AG04450 (cell line): ENCODE measurements at places on chromosomes 7 and 10. TPM values are rescaled to one million over a fixed set of nuclear protein-coding genes. Genes with fewer than 3 reads are reported as not detected.
A peak's percentile ranks its signal among the peaks of the same experiment; 100 is the strongest.

The MRLN gene
- polyA plus RNA-seq: not detected in 2 replicates

DNA sequence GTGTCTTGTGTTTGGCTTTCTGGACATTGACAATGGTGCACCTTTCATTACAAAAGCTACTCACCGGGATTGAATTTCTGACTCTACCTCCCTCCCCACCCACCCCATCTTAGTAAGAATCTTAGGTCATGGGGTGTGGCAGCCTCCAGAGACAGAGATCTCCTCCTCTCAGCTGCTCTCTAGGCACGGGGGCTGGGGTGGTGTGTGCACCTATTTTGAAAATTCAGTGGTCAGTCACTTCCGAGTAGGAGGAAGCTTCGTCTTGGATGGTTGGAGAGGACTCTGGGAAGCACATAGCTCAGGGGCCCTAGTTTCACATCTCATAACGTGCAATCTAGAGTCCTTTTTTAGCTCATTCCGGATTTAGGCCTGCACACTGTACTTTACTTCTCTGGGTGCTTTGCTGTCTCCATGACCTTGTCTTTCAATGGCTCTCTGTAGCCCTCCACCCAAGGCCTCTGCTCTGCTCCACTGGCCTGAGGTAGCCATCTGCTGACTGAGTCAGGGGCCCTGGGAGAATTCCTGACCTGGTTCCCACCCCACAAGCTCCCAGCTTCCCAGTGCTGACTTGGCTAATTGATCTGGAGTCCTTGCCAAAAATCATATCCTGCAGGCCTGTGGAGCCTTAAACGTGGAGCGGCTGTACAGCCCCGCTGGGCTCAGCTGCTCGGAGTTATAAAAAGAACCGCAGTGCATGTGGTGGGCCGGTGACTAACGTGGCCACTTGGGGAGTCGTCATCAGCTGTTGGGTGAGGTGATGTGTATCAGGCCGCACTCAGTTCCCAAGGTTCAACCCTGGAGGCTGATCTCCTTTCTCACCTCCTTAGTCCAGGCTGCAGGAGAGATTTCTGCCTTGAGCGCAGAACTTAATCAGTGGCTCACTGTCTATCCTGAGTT lies 19.3 kb upstream of the ADAMTS14 start:
- DNase-seq: peak; percentile 95

DNA sequence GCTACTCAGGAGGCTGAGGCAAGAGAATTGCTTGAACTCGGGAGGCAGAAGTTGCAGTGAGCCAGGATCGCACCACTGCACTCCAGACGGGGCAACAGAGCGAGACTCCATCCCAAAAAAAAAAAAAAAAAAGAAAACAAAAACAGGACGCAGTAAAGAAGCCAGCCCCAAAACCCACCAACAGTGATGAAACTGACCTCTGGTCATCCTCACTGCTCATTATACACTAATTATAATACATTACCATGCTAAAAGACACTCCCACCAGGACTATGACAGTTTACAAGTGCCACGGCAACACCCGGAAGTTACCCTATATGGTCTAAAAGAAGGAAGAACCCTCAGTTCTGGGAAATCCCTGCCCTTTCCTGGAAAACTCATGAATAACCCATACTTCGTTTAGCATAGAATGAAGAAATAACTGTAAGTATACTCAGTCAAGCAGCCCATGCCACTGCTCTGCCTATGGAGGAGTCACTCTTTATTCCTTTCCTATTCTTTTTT lies 40.0 kb upstream of the EIF4H start:
- no peak for DNase-seq

GRCh38 chr10:42990721-42991441 lies 86.0 kb upstream of the RET start:
- DNase-seq: no peak

DNA sequence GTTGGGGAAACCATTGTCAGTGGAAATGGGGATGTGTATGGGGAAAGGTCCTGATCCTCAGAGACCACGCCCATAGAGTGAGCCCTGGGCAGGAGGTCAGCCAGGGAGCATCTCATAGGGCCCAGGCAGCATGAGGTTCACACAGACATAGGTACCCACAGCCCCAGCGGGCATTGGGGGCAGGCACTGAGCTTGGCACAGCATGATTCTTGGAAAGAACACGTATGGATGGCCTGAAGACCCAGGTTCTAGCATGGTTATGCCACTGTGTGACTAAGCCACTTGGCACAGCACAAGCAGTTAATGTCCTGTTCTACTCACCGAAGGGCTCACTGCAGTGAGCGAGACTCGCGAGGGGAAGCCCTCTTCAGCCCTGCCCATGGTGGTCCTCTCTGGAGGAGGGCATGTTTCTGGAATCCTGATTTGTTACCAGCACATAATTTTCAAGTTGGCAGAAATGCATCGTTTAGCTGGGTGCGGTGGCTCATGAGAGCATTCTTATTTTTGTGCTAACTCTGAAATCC lies 125.2 kb downstream of the UBE2H start:
- no peak for DNase-seq

DNA sequence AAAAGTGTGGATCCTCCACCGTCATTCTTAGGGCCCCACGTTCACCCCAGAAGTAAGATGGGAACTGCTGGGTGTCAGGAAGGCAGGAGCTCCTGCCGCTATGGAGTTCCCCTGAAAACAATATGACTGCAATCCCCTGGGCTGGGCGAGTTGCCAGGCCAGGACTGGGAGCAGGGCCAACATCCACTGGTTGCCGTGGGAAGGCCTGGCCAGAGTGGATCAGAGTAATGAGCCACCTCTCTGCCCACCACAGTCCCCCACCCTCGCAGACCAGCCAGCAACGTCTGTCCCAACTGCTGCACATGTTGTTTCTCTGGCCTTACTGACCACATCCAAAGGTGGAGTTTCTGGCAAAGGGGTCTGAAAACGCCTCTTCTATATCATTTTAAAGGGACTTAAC lies 86.6 kb downstream of the STRA8 start:
- peak; percentile 58 for DNase-seq

The TDRD1 gene
- polyA plus RNA-seq: not detected in 2 replicates

The CRPPA gene
- polyA plus RNA-seq: 0.92 and 1.1 TPM in 2 replicates

DNA sequence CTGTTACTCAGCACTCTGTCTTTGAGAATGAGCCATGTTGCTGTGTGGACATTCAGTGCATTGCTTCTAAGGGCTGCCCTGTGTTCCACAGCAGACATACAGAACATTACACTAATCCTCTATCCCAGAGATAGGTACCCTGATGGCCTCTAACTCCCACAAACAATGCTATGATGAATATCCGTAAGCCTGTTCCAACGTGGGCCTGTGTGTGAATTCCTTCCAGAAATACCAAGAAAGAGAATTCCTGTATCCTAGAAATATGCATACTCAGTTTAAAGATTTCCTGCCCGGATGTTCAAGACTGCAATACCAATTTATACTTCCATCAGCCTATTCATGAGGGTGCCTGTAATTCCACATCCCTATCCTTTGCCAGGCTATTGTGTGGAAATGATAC lies 21.3 kb upstream of the ST8SIA6 start:
- no peak for DNase-seq

DNA sequence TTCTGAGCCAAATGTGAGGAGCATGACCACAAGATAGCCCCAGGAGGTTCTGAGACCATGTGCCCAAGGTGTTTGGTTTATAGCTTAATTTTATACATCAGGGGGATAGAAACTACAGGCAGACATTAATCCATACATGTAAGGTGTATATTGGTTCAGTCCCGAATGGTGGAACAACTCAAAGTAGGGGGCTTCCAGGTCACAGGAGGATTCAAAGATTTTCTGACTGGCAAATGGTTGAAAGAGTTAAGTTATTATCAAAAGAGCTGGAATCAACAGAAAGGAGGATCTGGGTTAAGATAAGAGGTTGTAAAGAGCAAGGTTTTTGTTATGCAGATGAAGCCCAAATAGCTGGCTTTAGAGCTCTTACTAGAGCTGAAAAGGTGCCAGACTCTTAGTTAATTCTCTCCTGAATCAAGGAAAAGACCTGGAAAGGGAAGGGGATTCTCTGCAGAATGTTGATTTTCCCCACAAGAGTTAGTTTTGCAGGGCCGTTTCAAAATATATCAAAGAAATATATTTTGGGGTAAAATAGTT lies 640.0 kb downstream of the IPMK start:
- no peak for DNase-seq

GRCh38 chr7:87709258-87709657 lies 81.1 kb downstream of the RUNDC3B start:
- no peak for DNase-seq

GRCh38 chr10:132460691-132461090 lies 63.7 kb downstream of the PWWP2B start:
- no peak for DNase-seq

The AGAP4 gene
- 9.2 and 13.0 TPM in 2 replicates for polyA plus RNA-seq

DNA sequence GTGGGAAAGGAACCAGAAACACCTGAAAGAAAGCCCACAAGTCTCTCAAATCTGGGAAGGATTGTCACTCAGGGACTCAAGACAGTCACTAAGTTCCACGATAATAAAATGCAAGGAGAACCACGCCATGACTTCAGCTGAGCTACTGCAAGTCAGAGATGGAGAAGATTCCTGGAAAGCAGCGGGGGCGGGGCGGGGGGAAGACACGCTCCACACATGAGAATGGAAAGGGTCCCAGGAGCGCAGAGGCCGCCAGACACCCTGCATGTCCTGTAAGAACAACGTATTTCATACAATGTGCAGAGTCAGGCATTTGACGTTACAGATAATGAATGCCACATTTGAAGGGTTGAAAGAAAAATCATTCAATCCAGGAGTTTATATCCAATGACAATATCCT lies 448.1 kb downstream of the PTPRN2 start:
- DNase-seq: no peak

The STEAP4 gene
- not detected in 2 replicates for polyA plus RNA-seq

The MBLAC1 gene
- polyA plus RNA-seq: 0.55 and 0.56 TPM in 2 replicates

The GAD2 gene
- polyA plus RNA-seq: not detected in 2 replicates

The CCDC172 gene
- not detected in 2 replicates for polyA plus RNA-seq

DNA sequence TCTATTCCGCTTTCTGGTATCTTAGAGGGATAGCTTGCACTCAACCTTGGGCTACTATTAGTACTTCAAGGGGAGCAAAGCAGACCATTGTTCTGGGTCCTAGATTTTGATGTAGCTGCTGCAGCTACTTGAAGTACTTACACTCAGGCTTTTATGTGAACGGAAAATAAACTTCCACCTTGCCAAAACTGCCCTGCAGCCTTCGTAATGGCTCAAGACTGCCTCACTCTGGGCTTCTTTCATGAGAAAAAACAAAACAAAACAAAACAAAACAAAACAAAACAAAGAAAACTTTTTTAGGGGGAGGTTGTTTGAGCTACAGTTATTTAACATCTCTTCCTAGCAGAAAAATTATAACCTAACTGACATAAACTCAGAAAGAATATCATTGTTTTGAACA lies 19.4 kb upstream of the EPHB6 start:
- no peak for DNase-seq

DNA sequence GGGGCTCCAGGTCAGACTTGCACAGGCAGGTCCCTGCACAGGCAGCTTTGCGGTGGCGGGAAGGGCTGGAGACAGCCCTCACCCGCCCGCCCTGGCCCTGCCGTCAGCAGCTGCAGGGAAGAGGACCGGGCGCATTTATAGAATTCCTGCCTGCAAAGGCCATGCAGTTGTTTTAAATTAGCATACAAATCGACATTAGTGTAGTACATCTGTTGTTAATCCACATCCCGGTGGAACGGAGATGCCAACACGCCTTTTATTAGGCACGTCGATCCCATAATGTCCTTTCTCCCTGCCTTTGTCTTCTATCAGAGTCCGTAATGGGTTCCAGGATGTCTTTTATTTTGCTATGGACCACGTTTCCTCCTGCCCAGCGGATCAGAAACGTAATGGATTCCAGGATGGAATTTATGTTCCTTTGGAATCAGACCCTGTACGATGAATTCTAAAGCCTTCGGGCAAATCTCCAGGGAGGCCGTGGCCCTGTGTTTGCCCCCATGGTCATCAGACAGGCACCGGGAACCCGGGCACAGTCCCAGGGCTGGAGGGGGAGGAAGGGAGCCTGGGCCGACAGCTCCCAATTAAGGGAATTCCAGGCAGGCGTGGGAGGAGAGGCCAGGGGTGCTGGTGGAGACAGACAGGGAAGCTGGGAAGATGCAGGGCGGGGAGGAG lies 123.9 kb downstream of the COL26A1 start:
- DNase-seq: no peak

- no peak for DNase-seq
Observed at GRCh38 chr10:21617267-21617666, 83.2 kb downstream of the MLLT10 start.
